Bladder microvascular endothelial cell (primary cell): ENCODE measurements at places on chromosomes 3 and 15. TPM values are rescaled to one million over a fixed set of nuclear protein-coding genes. Genes with fewer than 3 reads are reported as not detected.

Gene A4GNT
- total RNA-seq = not detected in 2 replicates

Gene FILIP1L
- total RNA-seq = 18.9 and 104 TPM in 2 replicates

Gene ZIC4
- total RNA-seq = not detected in 2 replicates

Gene ZNF717
- 5.8 and 15.9 TPM in 2 replicates for total RNA-seq

Gene GOLGA8N
- total RNA-seq = 0.49 and 2.6 TPM in 2 replicates

Gene SMAD6
- total RNA-seq = 3.9 and 9.3 TPM in 2 replicates

Gene P2RY14
- total RNA-seq = not detected in 2 replicates

Gene KY
- not detected in 2 replicates for total RNA-seq

Gene MOBP
- total RNA-seq = under 0.01 TPM in 2 replicates

Gene IRAK2
- total RNA-seq = 22.5 and 44.3 TPM in 2 replicates

Gene CCDC13
- 0.57 TPM in 1 of 2 replicates, not detected in the other for total RNA-seq

Gene HDAC11
- total RNA-seq = 6.5 and 10.7 TPM in 2 replicates

Gene LTF
- total RNA-seq = 0.13 and 0.16 TPM in 2 replicates

Gene ATP8B4
- 2.8 TPM in 1 of 2 replicates, not detected in the other for total RNA-seq

Gene DNAH1
- 1.5 and 7.0 TPM in 2 replicates for total RNA-seq

Gene SOX14
- total RNA-seq = not detected in 2 replicates

Gene TMC3
- not detected in 2 replicates for total RNA-seq

Gene NLGN1
- total RNA-seq = 1.3 and 4.0 TPM in 2 replicates

Gene NGRN
- 34.5 and 72.5 TPM in 2 replicates for total RNA-seq

Gene AADACL2
- total RNA-seq = not detected in 2 replicates

Gene SPTBN5
- total RNA-seq = 5.2 and 5.3 TPM in 2 replicates

Gene WWTR1
- total RNA-seq = 46.1 and 139 TPM in 2 replicates
